Testis (tissue), 5 donors: ENCODE measurements at places on chromosomes 12 and 14. TPM values are rescaled to one million over a fixed set of nuclear protein-coding genes. Genes with fewer than 3 reads are reported as not detected.

The LARP4 gene
- 20.9 TPM for polyA plus RNA-seq

The CLEC7A gene
- 4.8 TPM for polyA plus RNA-seq

The ZNF385A gene
- 10.9 TPM for polyA plus RNA-seq

The IL31 gene
- polyA plus RNA-seq = 0.38 TPM

The AMDHD1 gene
- polyA plus RNA-seq = 0.67 TPM

The PROX2 gene
- 0.08 TPM for polyA plus RNA-seq

The PDZRN4 gene
- 7.7 TPM for polyA plus RNA-seq

The TBX3 gene
- polyA plus RNA-seq = 4.0 TPM

The PDE3A gene
- 2.7 TPM for polyA plus RNA-seq

The C12orf42 gene
- 46.8 TPM for polyA plus RNA-seq

DNA sequence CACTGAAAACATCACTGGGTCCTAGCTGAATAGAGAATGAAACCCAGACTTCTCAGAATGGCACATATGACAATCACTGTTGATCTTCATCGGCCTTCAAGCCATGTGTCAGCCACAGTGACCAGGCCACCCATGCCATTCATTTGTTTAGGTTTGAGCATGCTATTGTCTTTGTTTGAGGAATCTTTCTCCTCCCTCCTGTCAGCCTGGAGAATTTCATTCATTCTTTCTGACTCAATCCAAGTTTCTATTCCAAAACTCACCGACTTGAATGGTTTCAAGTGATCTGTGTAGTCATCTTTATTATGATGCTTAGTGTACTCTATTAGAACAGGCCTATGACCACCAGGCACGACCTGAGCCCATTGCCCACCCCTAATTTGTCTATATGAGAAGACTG, 106.3 kb downstream of the ETNK1 start:
- no peak for DNase-seq

DNA sequence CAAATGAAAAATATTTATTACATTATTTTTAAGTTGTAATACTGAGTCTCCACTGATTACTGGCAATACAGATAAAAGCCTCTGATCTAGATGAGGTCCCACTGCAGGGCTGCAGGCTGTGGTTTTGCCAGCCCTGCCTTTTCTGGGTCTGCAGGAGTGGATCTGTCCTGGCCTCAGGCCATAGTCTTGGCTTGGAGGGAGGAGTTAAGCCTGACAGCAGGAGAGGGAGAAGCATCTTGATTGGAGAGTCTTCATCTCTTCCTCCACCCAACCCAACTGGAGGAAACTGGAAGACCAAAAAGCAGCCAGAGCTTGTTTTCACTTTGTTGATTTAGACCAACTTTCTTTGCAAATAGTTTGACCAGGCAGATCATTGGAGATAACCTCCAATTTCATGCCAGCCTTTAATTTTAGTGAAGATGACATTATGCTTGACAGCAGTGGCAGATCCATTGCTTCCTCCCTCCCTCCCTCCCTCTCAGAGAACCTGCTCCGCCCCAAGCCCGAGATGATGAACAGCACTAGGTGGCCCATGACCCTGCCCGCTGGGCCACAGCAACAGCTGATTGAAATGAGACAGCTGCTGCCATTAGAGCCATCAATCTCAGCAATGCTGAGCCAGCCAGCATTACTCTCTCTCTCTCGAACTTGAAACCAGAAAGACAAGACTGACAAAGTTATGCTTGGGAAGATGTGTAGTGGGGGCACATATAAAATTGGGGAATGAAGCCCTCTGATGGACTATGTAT, 222.4 kb downstream of the GLT1D1 start:
- DNase-seq = no peak

GRCh38 chr14:92748259-92749016, at the start of gene LGMN:
LGMN (minus strand) TSS chr14:92748627; CDS start chr14:92732786, 15,841 bp downstream.
- DNase-seq = peak; percentile 98

DNA sequence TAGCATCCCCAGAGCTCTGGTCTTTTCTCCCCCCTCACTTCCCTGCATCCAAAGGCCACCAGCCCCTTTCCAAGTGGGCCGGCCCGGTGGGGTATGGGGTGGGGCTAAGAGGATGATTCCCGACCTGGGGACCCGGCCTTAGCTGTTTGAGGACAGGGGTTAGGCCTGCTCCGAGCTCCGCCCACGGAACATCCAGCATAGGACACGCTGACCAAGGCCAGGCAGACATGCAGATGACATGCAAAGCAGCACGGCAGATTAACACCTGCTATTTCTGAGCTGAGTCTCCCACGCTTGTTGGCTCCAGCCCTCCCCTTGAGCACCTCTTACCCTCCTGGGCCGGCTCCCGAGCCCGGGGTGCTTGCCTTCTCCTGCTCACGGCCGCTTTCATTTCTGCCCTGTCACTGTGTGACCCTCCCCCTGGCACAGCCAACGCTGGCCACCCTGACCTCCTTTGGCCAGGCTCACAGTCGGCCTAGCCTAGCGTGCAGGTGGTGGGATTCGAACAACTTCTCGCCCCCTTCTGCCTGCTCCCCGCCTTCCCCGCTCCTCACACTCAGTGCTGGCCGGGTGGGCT, 40.2 kb downstream of the TEAD4 start:
- DNase-seq = no peak

DNA sequence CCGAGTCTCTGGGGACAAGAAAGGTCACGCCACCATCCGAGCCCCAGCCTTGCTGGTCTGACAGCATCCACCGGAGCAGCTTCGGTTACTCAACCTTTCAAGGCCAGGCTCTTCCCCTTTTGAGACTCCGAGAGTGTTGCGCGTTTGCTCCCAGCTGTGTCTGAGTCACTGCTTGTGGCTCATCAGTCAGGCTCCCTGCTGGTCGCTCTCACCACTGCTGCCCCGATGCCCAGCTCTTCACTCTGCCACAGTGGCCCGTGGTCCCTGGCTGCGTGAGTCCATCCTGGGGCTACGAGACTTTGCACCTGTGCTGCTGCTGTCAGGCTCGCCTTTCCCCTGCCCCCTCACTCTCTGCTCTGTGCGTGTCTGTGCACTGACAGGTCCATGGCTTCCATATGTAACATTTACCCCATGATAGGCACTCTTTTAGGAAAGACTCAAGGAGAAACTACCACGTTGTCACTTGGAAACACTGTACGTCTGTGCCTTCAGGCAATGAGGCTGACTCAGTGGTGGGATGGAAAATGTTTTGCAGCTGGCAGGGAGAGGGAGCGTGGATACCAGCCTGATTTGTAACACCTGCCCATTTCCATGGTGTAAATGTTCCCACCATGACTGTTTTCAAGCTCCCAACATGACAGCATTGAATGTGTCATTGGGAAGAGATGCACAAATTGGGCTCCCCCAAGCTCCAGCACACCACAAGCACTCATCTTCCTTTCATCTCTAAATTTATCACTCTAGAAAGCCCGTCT, 350.7 kb downstream of the TMEM132D start:
- no peak for DNase-seq

DNA sequence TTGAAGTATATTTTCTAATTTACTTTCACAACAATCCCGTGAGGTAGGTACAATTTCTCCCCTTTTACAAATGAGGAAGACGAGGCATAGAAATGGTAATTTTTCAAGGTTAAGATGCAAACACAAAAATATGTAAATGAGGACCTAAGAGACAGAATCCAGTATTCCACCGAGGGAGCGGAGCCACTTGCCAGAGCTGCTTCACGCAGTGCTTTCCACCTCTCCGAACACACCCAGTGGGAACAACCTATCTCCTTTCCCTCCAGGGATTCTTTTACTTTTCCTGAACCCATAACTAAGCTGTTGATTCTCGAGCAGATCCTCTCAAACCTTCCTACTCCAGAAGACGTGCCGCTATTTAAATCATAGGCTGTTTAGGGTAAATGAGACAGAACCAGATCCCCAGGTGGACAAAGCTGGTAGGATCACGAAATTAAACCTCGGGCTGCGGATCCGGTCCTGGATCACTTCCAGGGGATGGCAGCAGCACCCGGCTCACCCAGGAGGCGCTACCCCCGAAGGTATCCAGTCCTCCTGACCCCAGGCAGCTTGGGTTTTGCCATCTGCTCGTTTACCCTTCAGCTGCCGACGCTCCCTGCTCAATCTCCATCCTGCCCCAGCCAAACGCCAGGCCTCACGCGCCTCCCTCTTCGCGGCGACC, 1.5 kb downstream of the DDHD1 start:
- peak; percentile 60 for DNase-seq

- DNase-seq = peak; percentile 85
These were observed 19.4 kb downstream of the BDKRB1 start for GRCh38 chr14:96275177-96276112.

DNA sequence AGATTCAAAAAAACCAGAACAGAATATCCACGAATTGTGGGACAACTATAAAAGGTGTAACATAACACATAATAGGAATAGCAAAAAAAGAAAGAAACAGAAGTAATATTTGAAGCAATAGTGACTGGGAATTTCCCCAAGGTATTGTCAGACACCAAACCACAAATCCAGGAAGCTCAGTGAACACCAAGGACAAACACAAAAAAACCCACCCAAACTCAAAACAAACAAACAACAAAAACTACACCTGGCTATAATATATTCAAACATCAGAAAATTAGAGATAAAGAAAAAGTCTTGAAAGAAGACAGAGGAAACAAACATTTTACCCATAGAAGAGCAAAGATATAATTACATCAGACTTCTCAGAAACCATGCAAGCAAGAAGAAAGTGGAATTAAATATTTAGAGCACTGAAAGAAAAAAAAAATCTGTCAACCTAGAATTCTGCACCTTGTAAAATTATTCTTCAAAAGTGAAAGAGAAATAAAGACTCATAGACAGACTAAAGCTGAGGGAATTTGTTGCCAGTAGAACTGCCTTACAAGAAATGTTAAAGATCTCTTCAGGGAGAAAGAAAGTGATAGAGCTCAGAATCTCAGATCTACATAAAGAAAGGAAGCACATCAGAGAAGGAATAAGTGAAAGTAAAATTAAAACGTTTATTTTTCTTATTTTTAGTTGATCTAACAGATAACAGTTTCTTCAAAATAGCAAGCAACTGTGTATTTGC, 12.1 kb upstream of the HMGA2 start:
- no peak for DNase-seq

- DNase-seq = no peak
These were observed 110.1 kb downstream of the RBM19 start for GRCh38 chr12:113855998-113856397.

- peak; percentile 69 for DNase-seq
These were observed 900 bp downstream of the C2CD5 start for GRCh38 chr12:22543246-22544037.

DNA sequence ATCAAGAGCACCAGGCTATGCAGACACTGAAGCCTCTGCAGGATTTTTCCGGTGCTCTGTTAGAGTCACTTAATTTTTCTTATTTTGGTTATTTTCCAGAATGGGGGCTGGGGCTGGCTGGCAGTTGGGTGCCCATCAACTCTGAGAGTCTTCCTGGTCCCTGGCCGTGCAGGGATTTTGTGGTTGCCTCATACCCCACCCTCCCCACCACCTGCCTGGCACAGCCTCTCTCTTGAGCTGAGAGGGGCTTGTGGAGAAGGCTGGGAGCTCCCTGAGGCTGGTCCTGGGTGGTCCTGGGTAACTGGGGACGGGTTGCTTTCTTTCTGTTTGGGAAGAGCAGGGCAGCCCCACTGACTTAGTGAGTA, 23.3 kb downstream of the LRTM2 start:
- DNase-seq = no peak

GRCh38 chr14:98008381-98009113, 1211.4 kb downstream of the VRK1 start:
- no peak for DNase-seq

- DNase-seq = peak; percentile 76
These were observed 18.3 kb downstream of the NINJ2 start for GRCh38 chr12:644818-645552.

- DNase-seq = no peak
These were observed 1551.5 kb upstream of the SEL1L start for GRCh38 chr14:83085136-83085535.

DNA sequence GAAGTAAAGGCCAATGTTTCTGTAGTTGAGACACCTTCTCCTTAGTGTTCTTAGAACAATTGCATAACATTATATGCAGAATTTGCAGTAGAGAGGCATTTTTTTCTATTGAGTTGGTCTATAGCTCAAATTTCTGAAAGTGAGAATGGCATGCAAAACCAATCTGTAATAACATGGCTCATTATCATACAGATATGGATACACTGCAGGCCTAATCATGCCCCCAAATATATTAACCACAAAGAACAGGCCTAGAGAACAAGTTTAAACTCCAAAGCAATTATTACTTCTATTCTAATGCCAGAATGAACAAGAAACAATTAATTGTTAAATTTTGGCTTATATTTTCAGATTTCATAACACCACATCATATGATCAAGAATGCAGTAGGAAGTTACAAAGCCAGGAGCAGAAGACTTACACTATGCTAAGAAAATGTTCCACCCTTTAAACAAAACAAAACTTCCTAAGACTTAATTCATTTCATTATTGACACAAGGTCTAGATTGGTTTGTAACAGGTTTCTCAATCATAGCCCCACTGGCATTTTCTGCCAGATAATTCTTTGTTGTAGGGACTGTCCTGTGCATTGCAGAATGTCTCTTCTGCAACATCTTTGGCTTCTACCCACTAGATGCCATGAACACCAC, 26.9 kb downstream of the TMTC1 start:
- DNase-seq = no peak

GRCh38 chr12:50004696-50005095, 20.6 kb downstream of the RACGAP1 start:
- no peak for DNase-seq

GRCh38 chr12:53966085-53966384, 6.9 kb upstream of the HOXC11 start:
- no peak for DNase-seq

DNA sequence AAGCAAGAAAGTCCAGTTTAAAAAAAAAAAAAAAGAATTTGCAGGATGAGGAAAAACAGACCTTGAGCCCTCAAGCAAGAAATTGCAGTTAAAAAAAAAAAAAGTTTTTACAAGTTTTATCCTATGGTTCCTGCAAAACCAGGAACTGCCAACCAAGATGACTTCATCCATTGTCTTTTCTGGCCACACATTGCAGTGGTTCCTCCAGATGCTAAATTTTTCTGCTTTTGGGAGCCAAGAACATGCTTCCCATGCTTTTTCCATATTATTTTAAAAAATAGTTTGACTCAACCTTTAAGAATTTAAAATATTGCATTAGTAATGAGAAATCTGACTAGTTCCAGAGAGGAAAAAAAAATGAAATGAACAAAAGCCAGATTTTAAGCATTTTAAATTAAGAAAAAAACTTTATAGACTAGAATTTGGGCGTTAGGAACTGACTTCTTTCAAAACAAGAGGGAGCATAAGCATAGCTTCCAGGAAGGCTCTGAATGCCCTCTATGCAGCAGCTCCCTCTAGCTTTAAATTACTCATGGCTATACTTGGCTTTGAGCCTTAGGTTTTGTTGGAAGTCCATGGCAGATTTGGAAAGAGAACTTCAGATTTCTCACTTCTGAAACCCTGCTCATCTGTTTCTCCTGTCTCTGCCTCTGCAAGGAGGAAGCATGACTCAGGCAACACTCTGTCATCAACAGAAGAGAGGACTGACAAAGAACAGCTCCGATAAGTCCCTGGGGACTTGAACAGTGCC, 124.5 kb downstream of the GPR65 start:
- no peak for DNase-seq
